ENCODE measurements at places on chromosomes 12 and 14. TPM values are rescaled to one million over a fixed set of nuclear protein-coding genes. Genes with fewer than 3 reads are reported as not detected.

- no peak for DNase-seq
- H3K27me3 ChIP-seq: no peaks in the 10 kb centered on the region
- H3K36me3 ChIP-seq: no peaks in the 10 kb centered on the region
- H3K4me1 ChIP-seq: no peaks in the 10 kb centered on the region
- no peak overlapping the region for H3K4me3 ChIP-seq
These were observed 40.9 kb upstream of the SMUG1 start for GRCh38 chr12:54229624-54230212.

- H3K36me3 ChIP-seq: no peaks in the 10 kb centered on the region
- peaks cover 14% of the 10 kb centered on the region for H3K4me1 ChIP-seq
- no peak for DNase-seq
These were observed 45.9 kb upstream of the GSG1 start for GRCh38 chr12:13149411-13149810.

- H3K4me3 ChIP-seq: no peak overlapping the region
- no peak for DNase-seq
- peak overlapping the region; percentile 78 for H3K27ac ChIP-seq
- H3K4me1 ChIP-seq: peaks cover 43% of the 10 kb centered on the region
- no peaks in the 10 kb centered on the region for H3K27me3 ChIP-seq
These were observed 18.1 kb downstream of the CDKN1B start for GRCh38 chr12:12735301-12735700.

DNA sequence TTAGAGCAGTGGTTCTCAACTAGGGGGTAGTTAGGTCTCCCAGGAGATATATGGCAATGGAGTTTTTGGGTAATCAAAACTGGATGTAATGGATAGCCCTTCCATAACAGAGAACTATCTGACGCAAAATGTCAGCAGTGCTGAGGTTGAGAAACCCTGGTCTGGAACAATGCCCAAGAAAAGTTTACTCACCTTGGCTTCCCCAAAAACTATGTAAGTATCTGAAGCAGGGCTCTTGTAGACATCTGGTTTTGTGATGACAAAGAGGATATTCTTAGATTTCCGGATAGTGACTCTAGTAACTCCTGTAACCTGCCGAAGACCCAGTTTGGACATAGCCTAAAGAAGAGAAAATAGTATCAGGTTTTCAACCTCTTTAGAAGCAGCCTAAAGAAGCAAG lies 11.8 kb downstream of the NACA start:
- H3K27ac ChIP-seq: no peak overlapping the region
- no peaks in the 10 kb centered on the region for H3K27me3 ChIP-seq

GRCh38 chr12:3972576-3972975 lies 99.4 kb upstream of the PARP11 start:
- peaks cover 57% of the 10 kb centered on the region for H3K4me1 ChIP-seq
- H3K27ac ChIP-seq: peak overlapping the region; percentile 92
- H3K36me3 ChIP-seq: peaks cover 7% of the 10 kb centered on the region
- peak; percentile 64 for DNase-seq

- peaks cover 1% of the 10 kb centered on the region for H3K27me3 ChIP-seq
- H3K4me1 ChIP-seq: no peaks in the 10 kb centered on the region
- no peak overlapping the region for H3K4me3 ChIP-seq
- H3K36me3 ChIP-seq: no peaks in the 10 kb centered on the region
- H3K27ac ChIP-seq: no peak overlapping the region
- DNase-seq: no peak
These were observed 19.4 kb downstream of the PPP1R36 start for GRCh38 chr14:64569138-64569631.

DNA sequence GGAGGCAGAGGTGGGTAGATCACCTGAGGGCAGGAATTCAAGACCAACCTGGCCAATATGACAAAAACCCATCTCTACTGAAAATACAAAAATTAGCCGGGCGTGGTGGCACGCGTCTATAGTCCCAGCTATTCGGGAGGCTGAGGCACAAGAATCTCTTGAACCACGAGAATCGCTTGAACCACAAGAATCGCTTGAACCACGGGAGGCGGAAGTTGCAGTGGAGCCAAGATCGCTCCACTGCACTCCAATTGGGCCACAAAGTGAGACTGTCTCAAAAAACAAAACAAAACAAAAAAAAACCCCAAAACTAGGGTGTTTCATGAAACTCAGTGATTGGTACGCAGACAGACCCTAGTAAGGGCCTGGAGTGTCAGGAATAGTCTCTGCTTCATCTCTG lies 6.4 kb upstream of the ARF6 start:
- no peak overlapping the region for H3K4me3 ChIP-seq
- H3K27ac ChIP-seq: peak overlapping the region; percentile 27
- peaks cover 6% of the 10 kb centered on the region for H3K36me3 ChIP-seq
- H3K27me3 ChIP-seq: no peaks in the 10 kb centered on the region
- DNase-seq: no peak

- no peak overlapping the region for H3K4me3 ChIP-seq
- no peaks in the 10 kb centered on the region for H3K36me3 ChIP-seq
These were observed 97.3 kb upstream of the ALX1 start for GRCh38 chr12:85182699-85183098.

GRCh38 chr12:51493281-51493680 lies 68.7 kb downstream of the SLC4A8 start:
- H3K4me1 ChIP-seq: no peaks in the 10 kb centered on the region
- H3K36me3 ChIP-seq: no peaks in the 10 kb centered on the region
- DNase-seq: no peak
- H3K27me3 ChIP-seq: no peaks in the 10 kb centered on the region
- no peak overlapping the region for H3K27ac ChIP-seq

GRCh38 chr14:77791225-77791600 lies 8.7 kb upstream of the ADCK1 start:
- no peak overlapping the region for H3K27ac ChIP-seq
- H3K27me3 ChIP-seq: peaks cover 6% of the 10 kb centered on the region
- H3K36me3 ChIP-seq: no peaks in the 10 kb centered on the region
- no peak for DNase-seq

- H3K4me3 ChIP-seq: peak overlapping the region; percentile 57
- H3K27ac ChIP-seq: no peak overlapping the region
- H3K27me3 ChIP-seq: peaks cover 52% of the 10 kb centered on the region
- no peaks in the 10 kb centered on the region for H3K36me3 ChIP-seq
- H3K4me1 ChIP-seq: peaks cover 11% of the 10 kb centered on the region
These were observed 386.8 kb downstream of the BCAT1 start for GRCh38 chr12:24561882-24562770.

GRCh38 chr12:1883513-1883912 lies 34.9 kb downstream of the CACNA2D4 start:
- H3K27me3 ChIP-seq: peaks cover under 1% of the 10 kb centered on the region
- H3K4me1 ChIP-seq: no peaks in the 10 kb centered on the region
- no peaks in the 10 kb centered on the region for H3K36me3 ChIP-seq
- no peak overlapping the region for H3K4me3 ChIP-seq

DNA sequence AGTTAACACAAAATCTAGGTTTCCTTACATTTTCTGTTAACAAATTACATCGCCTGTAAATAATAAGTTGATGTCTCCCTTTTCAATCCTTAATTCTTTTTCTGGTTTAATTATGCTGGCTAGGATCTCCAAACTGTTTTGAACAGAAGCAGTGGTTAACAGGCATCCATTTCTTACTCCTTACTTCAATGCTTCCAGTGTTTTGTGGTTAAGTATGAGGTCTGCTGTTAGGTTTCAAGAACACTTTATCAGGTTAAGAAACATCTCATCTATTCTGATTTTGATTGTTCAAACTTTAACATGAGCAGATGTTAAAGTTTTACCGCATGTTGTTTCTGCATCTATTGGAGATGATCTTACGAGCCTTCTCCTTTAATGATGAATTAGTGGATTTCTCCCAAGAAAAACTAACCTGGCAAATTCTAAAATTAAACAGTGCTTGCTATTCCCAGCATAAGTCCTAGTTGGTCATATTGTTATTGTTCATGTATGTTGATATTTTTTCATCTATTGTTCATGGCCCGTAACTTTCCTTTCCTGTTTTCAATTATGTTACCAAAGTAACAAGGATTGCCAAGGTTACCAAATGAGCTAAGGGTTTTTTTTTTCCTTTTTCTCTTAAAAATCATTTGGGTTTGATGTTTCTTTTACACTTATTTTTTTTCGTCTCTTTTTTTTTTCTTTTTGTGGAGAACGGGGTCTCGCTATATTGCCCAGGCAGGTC lies 33.4 kb downstream of the POLE start:
- H3K27me3 ChIP-seq: no peaks in the 10 kb centered on the region
- H3K4me1 ChIP-seq: no peaks in the 10 kb centered on the region
- DNase-seq: no peak
- H3K4me3 ChIP-seq: no peak overlapping the region
- H3K27ac ChIP-seq: no peak overlapping the region
- peaks cover 41% of the 10 kb centered on the region for H3K36me3 ChIP-seq

DNA sequence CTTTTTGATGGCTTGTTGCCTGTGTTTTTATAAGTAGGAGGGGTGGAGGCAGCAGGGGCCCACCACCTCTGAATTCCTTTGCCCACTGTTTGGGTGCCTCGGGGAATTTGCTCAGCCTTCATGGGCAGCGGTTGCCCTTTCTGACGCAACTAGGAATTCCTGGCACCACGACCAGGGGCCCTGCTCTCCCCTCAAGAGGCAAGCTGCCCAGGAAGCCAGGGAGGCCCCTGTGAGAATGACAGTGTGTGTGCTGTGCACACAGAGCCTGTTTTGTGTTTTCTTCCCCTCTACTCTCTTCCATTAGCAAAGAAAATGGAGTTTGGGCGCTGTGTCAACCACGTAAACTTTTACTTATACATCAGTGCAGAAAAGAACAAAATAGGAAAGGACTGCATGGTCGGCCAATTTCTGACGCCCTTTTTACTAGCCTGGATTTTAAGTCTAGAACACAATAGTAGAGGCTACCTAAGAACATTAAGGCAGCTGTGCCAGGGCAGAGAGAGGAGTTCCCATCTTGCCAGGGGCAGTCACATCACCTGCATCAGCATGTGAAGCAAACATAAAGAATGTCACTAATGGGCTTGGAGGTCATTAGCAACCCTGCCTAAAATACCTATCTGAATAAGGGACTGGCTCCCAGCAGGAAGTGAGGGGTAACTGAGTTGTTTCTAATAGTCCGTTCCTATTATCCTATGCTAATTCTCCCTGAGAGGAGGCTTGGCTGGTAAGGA lies 17.9 kb upstream of the PTGR2 start:
- DNase-seq: no peak
- H3K36me3 ChIP-seq: no peaks in the 10 kb centered on the region
- peaks cover 14% of the 10 kb centered on the region for H3K4me1 ChIP-seq
- H3K4me3 ChIP-seq: no peak overlapping the region

GRCh38 chr12:118503476-118503875 lies 127.1 kb downstream of the SUDS3 start:
- peaks cover 1% of the 10 kb centered on the region for H3K27me3 ChIP-seq
- no peak for DNase-seq
- H3K27ac ChIP-seq: no peak overlapping the region

GRCh38 chr14:69037790-69038454 lies 58.8 kb upstream of the ACTN1 start:
- H3K4me3 ChIP-seq: no peak overlapping the region
- H3K27ac ChIP-seq: no peak overlapping the region
- DNase-seq: no peak
- peaks cover 9% of the 10 kb centered on the region for H3K4me1 ChIP-seq
- H3K36me3 ChIP-seq: no peaks in the 10 kb centered on the region

DNA sequence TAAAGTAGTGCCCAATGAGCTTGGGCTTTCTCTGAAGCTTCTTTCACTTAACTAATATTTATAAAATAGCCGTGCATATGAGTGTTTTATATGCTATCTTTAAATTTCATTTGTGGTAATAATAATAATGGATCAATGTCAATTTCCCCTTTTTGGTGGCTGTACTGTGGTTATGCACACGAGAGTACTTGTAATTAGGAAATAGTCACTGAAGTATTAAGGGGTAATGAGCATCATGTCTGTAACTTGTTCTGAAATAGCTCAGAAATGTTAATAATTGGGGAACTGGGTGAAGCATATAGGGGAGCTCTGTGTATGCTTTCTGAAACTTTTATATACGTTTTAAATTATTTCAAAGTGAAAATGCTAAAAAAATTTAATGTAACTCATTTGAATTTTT lies 7.0 kb upstream of the RNASE8 start:
- H3K4me1 ChIP-seq: no peaks in the 10 kb centered on the region
- no peak for DNase-seq
- H3K27ac ChIP-seq: no peak overlapping the region
- H3K27me3 ChIP-seq: no peaks in the 10 kb centered on the region
- no peak overlapping the region for H3K4me3 ChIP-seq
- H3K36me3 ChIP-seq: no peaks in the 10 kb centered on the region

- no peaks in the 10 kb centered on the region for H3K27me3 ChIP-seq
- H3K36me3 ChIP-seq: no peaks in the 10 kb centered on the region
- no peak for DNase-seq
- H3K27ac ChIP-seq: no peak overlapping the region
These were observed 135.5 kb upstream of the FUT8 start for GRCh38 chr14:65277027-65277426.

- no peak overlapping the region for H3K27ac ChIP-seq
- no peaks in the 10 kb centered on the region for H3K36me3 ChIP-seq
- peaks cover 15% of the 10 kb centered on the region for H3K27me3 ChIP-seq
- H3K4me3 ChIP-seq: no peak overlapping the region
- peaks cover 13% of the 10 kb centered on the region for H3K4me1 ChIP-seq
These were observed 38.2 kb downstream of the TMBIM6 start for GRCh38 chr12:49779581-49779980.

DNA sequence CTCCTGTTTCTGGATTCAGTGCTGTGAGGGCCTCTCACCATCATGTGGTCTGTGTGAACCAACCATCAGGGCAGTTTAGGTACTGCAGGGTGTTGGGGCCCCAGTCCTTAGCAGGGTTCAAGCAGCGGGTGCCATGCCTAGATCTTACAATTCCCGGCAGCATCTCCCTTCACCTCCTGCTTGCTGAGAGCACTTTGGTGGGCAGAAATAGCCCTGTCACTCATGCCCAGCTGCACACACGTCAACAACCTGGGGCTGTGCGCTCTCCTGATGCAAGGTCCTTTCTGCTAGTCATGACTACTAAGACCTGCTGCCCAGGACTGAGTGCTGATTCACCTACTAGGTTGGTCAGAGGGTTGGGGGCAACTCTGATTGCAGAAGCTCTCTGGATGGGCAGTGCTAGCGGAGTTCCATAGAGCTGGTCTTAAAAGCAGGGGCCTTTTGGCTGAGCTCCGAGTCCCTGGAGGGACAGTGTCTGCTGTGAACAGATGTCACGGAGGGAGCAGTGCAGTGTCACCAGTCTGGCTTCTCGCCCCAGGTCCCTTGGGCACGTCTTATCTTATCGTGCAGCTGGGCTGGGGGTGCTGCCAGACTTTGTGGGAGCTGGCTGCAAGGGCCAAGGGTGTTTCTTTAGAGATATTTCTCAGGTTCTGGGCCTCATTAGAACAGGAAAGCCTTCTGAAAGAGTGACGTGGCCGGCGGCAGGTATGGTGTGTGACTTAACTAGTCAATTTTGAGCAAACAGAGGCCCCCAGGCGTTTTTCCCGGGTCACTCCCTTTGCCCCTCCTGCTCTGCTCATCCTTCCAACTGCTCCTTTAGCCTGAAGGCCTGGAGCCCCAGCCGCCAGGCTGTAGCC lies 71.8 kb downstream of the NINJ2 start:
- DNase-seq: no peak
- no peak overlapping the region for H3K4me3 ChIP-seq
- no peaks in the 10 kb centered on the region for H3K27me3 ChIP-seq
- H3K27ac ChIP-seq: no peak overlapping the region

SAMD4A gene
- total RNA-seq: 4.9 TPM

PROX2 gene
- total RNA-seq: 0.38 TPM

CLEC7A gene
- not detected for total RNA-seq

STAC3 gene
- 2.1 TPM for total RNA-seq

HECTD1 gene
- total RNA-seq: 78.9 TPM

RNU6-8 gene
- total RNA-seq: not detected

EML5 gene
- 3.8 TPM for total RNA-seq

TM7SF3 gene
- 37.6 TPM for total RNA-seq

PRICKLE1 gene
- not detected for total RNA-seq

NEUROD4 gene
- not detected for total RNA-seq

B3GNT4 gene
- total RNA-seq: 3.6 TPM

CYP27B1 gene
- total RNA-seq: 7.6 TPM

HOXC5 gene
- not detected for total RNA-seq

SMOC1 gene
- total RNA-seq: not detected

MSI1 gene
- total RNA-seq: 0.78 TPM

IL23A gene
- 41.3 TPM for total RNA-seq

TMEM179 gene
- not detected for total RNA-seq

TPH2 gene
- not detected for total RNA-seq

All from activated CD8-positive, alpha-beta T cell treated with anti-CD3 and anti-CD28 coated beads for 36 hours (primary cell).